ENCODE measurements at places on chromosomes 7 and 10.

DNA sequence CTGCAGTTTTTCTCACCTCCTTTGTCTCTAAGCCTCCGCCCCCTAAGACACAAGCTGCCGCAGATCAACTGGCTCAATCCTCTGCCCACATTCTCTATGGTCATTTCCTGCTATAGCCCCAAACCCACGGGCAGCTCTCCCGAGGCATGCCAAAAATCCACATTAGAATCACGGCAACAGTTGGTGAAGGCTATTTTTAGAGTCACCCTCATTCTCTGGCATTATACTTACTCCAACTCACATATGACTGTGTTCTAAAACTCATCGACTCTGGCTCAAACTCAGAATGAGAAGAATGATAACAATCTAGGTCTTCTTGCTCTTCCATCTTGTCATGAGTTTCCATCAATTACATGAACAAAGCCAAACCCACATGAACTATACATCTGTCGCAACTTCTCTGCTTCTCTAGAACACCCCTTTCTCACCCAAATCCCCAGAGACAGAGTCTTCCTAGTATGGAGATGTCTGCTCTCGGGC lies 10.9 kb upstream of the KIAA1549 start:
- DNase-seq: no peak

DNA sequence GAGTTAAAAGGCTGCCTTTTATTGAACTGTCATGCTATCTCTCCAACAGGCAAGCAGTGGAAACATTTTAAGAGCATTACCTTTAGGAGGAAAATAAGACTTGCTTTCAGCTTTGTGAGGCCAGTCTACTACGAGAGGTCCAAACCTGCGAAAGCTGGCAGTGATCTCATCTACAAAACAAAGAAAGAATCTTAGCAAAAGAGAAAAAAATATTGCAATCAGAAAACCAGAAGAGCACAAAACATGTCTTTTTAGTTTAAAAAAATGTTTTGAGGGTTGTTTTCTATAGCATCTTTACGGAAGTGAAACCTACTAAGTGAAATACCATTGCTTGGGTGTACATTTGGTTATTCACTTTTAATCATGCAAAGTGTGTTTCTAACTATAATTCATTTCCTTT lies 147.9 kb downstream of the CPEB3 start:
- DNase-seq: no peak

GRCh38 chr7:112888781-112889180 lies 98.6 kb upstream of the TMEM168 start:
- no peak for DNase-seq

DNA sequence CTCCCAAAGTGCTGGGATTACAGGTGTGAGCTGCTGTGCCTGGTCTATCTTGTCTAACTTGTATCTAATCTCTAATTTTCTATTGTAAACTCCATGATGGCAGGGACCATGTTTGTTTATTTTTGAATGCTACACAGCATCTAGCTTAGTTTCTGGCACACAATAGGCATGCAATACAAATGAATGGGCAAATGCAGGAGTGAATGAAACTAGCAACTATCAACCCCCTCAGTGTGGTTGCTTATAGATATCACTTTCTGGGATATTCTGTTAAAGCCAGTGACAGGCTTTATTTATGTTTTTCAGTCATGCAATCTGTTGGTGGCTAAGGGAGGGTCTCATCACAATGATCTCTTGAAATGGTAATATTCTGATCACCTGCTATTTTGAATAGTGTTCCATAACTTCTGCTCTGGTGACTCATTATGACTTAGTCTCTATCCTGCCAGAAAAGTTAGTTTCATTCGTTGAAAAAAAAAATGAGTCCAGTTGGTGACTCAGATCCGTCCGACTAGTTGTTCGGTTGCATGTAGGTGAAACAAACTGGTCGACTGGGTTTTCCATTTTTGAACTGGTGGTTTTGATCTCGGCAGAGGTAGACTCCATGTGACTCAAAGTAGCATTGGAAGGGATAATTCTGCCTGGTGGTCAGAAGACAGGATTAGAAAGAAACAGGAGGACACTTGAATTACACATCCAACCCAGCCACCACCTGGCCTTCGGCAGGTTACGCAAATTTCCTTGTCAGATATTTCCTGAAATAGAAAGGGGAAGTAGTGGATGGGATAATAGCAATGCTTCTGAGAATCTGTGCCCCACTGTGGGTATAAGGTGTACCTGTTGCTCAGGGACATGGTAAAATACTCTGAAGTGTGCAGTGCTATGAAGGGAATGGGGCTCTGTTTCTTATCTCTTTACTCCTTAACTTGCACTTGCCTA lies 76.8 kb downstream of the GATA3 start:
- DNase-seq: peak; percentile 89

- no peak for DNase-seq
Observed at GRCh38 chr7:131381069-131381838, 53.6 kb downstream of the MKLN1 start.

GRCh38 chr7:32259931-32260596 lies 189.9 kb upstream of the PDE1C start:
- no peak for DNase-seq

DNA sequence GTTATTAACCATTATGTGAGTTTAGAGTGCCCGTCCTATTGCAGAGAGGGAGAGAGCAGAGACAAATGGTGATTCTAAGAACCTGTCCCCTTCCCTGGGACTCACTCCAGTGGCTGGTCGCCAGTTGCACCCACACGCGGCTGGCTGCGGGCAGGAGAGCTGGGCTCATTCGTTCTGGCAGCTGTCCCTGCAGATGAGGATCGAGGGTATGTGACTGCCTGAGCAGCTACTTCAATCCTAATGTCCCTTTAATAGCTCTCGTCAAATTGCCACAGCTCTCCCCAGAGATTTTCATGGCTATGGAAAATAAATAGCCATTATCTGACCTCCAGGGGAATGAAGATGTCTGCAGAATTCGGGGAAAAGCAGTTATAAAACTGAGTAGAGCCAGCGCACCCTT lies 41.6 kb downstream of the RBM28 start:
- no peak for DNase-seq

GRCh38 chr7:147376192-147376591 lies 1214.4 kb upstream of the C7orf33 start:
- DNase-seq: no peak

- peak; percentile 13 for DNase-seq
Observed at GRCh38 chr7:94344826-94345225, 49.9 kb upstream of the COL1A2 start.

DNA sequence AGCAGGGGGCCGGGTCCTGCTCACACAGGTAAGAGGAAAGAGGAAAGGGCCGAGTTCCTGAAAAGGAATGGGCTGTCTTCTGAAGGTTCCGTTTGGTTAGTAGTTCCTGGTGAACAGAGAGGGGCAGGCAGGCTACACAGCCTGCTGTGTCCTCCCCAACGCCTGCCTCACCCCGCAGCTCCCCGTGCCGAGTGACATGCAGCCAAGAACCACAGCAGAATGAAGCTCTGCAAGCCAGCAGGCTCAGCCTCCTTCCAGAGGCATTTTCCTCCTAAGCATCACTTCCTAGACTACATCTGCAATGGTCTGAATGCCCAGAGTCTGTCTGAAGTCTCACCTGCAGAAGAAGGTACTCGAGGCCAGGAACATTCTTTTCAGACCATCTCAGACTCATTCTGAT lies 202.4 kb upstream of the TCERG1L start:
- no peak for DNase-seq

DNA sequence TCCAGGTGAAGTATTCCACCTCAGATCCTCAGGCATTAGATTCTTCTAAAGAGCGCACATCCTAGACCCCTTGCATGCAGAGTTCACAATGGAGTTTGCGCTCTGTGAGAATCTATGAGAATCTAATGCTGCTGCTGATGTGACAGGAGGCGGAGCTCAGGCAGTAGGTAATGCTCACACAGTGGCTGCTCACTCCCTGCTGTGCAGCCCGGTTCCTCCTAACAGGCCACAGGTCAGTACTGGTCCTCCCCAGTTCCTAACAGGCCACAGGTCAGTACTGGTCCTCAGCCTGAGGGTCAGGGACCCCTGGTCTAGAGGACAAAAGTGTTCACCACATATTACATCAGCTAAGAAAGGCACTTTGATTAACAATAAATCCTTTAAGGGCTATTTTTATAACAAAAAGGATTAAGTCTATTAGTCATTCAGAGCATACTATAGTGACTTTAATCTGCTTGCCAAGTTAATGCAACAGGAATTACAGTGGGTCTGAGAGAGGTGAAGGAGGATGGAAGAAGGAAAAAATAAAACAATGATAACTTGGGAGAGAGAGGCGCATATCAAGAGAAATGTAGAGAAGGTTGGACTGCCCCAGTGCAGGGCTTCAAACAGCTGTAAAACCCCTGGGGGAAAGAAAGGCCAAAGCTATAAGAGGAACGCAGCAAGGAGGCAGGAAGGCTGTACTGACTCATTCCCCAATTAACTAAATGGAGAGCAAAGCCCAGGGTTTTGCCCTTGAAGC lies 49.2 kb downstream of the CUL2 start:
- DNase-seq: peak; percentile 45

GRCh38 chr7:31720366-31720765 lies 33.4 kb downstream of the PPP1R17 start:
- no peak for DNase-seq

- DNase-seq: no peak
Observed at GRCh38 chr10:34275626-34276130, 539.4 kb downstream of the PARD3 start.

GRCh38 chr7:1068619-1069018 lies 19.3 kb upstream of the GPER1 start:
- no peak for DNase-seq

DNA sequence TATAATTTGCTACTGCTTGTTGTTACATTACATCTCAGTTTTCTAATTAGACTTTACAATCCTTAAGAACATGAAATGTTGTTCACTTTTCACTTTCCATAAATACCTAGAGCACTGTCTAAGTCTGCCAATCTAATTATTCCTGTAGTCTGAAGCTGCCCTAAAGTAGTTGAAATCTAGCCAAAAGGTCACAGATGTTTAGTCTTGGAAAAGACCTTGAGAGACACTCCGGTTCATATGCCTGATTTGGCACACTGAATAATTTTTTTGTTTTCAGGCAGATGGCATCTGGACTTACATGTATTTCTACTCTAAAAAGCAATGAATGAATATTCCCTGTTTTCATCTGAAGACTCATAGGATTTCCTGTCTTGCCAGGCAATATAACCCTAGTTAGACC lies 359.1 kb downstream of the ANKRD7 start:
- no peak for DNase-seq

- no peak for DNase-seq
Observed at GRCh38 chr10:118773041-118773440, 18.3 kb upstream of the CACUL1 start.

DNA sequence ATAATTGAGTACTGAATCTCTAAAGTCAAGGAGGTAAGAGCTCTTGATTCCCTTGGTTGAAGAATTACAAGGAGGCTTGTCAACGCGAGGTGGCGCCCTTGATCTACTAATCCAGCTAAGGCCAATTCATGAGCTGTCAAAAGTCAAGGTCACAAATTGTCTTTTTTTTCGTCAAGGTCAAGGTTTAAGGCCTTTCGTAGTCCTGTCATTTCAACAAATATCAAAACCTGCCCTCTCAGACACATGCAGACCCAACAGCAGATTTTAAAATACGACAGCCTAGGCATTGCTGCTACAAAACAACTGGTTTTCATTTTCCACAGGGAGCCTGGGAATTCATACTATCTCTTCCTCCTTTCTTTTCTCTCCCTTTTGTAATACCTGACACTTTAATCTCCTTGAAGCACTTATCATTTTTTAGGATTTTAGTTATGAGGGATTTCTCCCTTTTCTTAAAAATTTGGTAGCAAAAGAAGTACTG lies 3.6 kb downstream of the HOXA13 start:
- no peak for DNase-seq

- no peak for DNase-seq
Observed at GRCh38 chr7:18213652-18214051, 186.0 kb upstream of the PRPS1L1 start.

- no peak for DNase-seq
Observed at GRCh38 chr10:106076496-106076895, 1088.0 kb downstream of the SORCS1 start.

All from RWPE1 (cell line).